ENCODE measurements at places on chromosomes 4 and X.
A peak's percentile ranks its signal among the peaks of the same experiment; 100 is the strongest.

- peak; percentile 67 for DNase-seq
Observed at GRCh38 chr4:109046471-109047201, 255.8 kb downstream of the COL25A1 start.

DNA sequence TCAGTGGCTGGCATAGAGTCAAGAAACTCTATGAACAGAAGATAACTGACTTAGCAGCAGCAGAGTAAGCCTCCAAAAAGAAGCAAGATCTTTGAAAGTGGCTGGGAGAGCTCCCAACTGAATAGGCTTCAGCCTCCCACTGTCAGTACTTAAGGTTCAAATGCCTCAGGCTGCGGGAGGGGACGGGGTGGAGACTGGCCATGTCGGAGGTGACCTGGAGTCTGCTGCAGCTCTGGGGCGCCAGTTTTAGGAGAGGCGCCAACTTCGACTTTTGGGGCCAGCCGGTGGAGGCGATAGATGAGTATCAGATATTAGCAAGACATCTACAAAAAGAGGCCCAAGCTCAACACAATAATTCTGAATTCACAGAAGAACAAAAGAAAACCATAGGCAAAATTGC, 67.3 kb downstream of the TMEM144 start:
- no peak for DNase-seq

- no peak for DNase-seq
Observed at GRCh38 chr4:150439451-150439933, 142.5 kb upstream of the MAB21L2 start.

DNA sequence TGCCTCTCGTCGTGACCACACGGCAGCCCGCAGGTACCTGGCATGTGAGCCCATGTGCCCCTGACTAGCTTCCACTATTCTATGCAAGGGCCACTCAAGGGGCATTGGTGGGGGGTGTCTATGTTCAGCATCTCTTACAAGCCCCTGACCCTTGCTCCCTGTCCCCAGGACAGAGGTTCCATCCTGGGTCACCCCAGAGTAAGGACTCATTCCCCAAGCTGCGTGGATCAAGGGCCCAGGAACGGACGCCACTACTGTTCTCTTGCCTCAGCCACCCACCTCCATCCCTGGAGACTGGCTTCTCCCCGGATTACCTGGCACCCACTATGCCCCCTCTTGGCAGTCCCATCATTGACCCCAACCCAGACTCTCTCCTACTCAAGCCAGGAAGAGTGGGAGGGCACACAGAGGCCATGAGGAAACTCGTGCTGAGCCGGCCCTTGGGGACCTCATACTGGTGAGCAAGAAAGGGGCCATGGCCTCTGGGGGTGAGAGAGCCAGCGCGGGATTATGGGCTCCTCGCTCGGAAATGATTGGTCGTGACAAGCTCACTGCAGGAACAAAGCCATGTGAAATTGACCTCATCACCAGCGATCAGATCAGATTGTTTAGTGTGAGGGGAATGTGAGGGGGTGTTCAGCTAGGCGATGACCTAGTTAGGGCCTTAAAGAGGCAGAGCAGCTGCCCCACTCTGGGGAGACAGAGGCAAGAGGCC, 50.1 kb upstream of the PJA1 start:
- no peak for DNase-seq

DNA sequence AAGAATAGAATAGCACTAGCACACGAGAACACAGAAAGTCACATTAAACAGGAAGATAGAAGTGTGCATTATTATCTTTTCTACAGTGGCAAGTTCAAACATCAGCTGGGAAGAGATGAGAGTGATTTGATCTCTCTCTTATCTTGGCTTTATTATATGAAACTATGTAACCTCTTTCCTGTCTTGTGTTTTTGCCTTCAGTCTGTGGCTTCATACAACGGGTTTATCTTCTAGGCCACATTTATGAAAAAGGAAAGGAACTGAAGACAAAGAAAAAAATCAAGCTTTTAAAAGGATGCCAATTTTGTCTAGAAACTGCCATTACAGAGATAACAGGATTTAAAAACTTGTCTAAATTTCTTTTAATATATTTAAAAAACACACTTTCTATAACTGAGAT, 983.6 kb downstream of the RPA4 start:
- DNase-seq, result no peak

DNA sequence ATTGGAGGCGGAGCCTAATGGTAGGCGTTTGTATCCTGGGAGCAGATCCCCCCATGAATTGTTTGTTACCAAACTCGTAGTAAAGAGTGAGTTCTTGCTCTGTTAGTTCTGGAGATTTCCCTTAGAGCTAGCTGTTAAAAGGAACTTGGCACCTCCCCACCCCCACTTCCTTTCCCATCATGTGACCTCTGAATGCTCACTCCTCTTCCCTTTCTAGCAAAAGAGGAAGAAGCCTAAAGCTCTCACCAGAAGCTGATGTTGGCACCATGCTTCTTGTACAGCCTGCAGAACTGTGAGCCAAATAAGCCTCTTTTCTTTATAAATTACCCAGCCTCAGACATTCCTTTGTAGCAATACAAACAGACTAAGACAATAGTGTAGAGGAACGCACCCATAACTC, 13.8 kb upstream of the ATOH1 start:
- DNase-seq, result no peak

DNA sequence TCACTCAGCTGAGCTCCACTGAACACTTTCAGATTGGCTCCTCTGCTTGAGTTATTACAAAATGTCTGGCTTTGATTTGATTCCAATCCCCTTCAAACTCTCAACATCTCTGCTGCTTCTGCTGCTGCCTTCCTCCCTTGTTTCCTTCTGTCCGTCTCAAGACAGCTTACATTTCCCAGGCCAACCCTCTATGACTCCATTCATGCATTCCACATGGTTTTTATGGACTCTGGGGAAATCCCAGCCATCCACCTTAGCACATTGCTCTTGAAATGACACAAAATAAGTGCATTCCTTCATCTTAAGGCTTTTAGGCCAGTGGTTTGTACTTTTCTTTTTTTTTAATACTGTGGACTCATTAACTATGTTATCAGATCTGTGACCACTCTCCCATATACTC, 68.5 kb upstream of the TMEM164 start:
- no peak for DNase-seq

DNA sequence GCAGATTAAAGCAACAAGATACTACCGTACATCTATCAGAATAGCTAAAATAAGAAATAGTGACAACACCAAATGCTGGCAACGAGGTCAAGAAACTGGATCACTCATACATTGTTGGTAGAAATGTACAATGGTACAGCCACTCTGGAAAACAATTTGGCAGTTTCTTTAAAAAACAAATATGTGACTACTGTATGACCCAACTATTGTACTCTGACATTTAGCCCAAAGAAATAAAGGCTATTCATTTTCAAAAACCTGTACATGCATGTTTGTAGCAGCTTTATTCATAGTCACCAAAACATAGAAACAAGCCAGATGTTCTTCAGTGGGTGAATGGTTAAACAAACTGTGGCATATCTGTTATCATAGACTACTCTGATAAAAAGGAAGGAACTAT, 8.2 kb downstream of the CLCN3 start:
- no peak for DNase-seq

DNA sequence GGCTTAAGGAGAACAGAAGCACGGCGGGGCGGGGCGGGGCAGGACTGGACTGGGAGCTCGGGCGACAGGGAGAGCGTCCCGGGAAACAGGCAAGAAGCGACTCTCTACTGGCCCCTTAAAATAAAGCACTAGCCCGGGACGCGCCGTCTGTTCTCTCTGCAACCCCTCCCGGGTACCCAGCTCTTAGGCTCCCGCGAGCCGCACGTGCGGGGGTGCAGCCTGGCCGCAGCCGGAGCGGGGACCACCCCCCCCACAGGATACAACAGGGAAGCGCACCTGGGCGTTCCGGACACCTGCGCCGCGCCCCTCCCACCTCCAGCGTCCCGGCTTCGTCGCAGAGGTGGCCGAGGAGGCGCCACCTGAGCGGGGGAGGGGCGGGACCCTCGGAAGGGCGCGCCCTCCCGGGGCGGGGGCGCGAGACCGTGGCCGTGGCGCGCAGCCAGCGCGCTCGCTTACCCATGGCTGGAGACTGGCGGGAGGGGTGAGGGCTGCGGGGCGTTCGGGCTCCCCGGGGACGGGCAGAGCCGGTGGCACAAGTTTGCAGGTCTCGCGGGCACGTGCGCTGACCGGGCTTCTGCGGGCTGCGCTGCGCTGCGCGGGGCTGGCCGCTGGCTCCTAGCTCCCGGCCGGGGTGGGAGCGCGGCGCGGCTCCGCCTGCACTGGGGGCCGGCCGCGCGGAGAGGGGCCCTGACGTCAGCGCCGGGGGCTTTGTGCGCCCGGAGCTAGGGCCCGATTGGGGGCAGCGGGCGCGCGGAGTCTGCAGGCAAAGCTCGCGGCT, 91.5 kb downstream of the GEMIN8 start:
- no peak for DNase-seq

GRCh38 chrX:15815779-15816437, 25.6 kb downstream of the ZRSR2 start:
- DNase-seq, result no peak

DNA sequence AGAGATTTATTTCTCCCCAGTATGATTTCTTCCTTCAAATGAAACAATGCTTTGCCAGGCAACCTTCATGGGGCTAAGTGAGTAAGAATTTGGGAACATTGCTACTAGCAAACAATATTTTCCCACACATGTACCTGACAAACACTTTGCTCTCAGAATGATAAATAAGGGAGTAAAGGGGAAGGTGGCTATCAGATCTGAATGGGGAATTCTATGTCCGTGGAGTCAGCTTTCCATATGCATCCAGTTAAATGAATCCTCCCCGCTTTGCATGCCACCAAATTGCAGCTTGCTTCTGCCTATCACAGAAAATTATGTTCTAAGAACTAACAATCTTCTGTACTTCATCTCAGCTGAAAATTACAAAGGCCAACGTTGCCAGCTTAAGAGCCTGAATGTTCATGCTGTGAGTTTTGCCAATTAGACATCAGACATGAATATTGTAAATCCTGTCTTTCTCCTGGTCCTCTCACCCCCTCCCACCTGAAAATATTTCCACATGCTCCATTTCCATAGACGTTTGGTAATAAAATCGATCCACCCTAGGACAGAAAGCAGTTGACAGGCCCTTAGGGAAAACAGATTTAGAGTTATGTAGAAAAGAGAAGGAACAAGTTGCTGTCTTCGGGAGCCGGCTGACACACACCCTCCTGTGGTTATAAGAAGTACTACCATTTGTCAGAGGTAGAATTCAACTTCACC, 6.3 kb downstream of the MEPE start:
- DNase-seq, result no peak

GRCh38 chrX:49838374-49838773, 9.3 kb downstream of the PAGE4 start:
- DNase-seq, result no peak

DNA sequence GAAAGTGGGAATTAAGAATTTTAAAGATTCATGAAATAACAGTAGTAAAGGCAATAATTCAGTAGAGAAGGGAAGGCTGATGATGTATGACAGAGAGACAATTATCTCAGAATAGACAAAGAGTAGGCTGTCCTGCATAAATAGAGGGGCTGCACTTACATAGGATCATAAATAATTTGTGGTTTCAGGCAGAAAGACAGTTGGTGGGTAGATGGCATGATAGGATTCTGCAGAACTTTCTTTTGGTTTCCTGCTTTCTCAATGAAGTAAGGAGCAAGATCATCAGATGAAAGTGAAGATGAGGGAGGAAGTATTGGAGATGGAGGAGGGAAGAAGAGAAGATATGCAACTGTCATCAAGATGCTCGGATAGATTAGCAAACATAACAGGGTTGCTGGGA, 604.9 kb upstream of the ZFP42 start:
- peak; percentile 24 for DNase-seq
